ENCODE measurements at places on chromosomes 4 and X.

GRCh38 chrX:8849458-8849857 is 48.3 kb upstream of the FAM9A start:
- no peak for DNase-seq

DNA sequence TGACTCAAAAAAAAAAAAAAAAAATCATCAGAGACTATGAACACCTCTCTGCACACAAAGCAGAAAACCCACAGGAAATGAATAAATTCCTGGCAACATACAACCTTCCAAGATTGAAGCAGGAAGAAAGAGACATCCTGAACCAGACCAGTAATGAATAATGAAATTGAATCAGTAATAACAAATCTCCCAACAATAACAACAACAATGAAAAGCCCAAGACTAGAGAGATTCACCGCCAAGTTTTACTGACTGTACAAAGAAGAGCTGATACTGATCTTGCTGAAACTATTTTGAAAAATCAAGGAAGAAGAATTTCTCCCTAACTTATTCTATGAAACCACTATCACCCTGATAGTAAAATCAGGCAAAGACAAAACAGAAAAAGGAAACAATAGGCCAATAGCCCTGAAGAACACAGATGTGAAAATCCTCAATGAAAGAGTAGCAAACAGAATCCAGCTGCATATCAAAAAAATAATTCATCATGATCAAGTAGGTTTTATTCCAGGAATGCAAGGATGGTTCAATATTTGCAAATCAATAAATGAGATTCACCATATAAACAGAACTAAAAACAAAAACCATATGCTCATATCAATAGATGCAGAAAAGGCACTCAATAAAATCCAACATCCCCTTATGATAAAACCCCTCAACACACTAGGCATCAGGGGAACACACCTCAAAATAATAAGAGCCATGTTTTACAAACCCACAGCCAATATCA is 31.0 kb upstream of the PLK4 start:
- DNase-seq, result no peak

DNA sequence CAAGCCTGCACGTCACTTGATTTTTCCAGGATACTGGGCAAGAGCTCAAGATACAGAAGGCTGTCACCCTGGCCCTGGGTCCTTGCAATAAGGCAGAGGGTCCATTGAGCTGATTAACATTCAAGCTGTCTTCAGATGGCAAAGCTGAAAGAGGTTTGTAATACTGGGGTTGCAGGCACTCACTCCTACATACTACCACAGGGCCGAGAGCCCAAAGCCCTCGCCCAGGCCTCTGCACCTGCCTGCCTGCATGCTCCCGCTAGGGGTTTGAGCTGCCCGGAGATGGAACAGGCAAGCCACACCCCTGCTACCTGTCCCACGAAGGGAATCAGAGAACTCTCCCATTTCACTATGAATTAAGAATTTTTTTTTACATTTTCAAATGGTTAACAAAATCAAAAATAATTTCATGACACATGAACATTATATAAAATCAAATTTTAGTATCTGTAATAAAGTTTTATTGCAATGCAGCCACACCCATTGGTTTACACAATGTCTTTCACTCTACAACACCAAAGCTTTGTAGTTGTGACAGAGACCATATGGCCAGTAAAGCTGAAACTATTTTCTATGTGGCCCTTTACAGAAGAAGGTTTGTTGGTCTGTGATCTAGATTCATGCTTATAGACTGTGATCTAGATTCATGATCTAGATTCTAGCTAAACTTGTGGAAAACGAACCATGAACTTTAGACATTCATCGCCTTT is 530.4 kb upstream of the IGFBP7 start:
- no peak for DNase-seq

- no peak for DNase-seq
Observed at GRCh38 chr4:74023709-74024108, 14.8 kb downstream of the CXCL3 start.

DNA sequence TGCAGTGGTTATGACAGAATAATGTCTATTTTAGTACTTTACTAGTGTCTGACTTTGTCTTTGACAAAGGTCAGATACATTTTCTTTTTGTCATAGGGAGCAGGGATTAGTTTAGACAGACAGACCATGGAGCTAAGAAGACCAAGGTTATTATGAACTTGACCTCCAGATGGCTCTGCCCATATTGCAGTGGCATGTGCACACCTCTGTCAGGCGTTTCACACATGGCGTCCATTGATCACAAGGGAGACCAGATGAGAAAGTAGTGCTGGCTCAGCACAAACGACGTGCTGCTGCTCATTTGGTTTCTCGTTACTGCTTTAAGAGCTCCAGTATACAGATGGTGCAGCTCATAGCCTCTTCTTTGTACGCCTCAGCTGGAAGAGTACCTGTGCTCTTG is 56.3 kb upstream of the HPSE start:
- DNase-seq, result no peak
